ENCODE measurements at places on chromosomes 3 and 15.

DNA sequence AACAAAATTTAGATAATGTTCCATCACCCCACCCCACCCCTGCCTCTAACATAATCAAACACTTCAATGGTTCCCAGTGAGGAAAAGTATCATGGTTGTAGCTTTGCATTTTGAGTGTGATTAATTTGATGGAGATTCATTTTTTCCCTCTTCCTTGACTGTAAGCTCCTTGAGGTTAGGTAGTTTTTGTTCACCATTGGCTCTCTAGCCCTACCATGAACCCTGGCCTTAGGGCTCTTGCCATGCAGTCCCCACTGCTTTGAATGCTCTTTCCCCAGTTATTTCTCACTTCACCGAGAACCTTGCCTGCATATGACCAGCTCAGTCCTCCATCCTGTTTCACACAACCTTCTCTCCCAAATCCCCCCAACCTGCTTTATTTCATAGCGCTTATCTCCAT, 5.0 kb upstream of the MBNL1 start:
- DNase-seq, result no peak

DNA sequence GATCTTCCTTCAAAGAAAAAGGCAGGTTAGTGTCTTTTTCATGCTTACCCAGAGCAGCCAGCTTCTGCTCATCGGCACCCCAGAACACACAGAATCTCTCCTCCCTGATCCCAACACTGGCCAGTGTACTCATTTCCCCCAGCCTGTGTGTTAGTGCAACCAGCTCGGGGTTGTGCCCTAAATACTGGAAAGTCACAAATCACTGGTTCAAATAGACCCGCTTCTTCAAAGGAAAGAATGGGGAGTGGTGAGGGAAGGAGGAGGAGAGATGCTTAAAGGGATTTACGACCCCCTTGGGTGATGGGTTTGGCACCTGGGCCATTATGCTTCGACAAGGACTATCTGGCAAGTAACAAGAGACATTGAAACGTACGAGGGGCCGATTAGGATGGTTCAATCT, 114.0 kb downstream of the FOXB1 start:
- DNase-seq, result no peak

- no peak for DNase-seq
Measured at GRCh38 chr3:4990069-4990468, 10.8 kb downstream of the BHLHE40 start.

DNA sequence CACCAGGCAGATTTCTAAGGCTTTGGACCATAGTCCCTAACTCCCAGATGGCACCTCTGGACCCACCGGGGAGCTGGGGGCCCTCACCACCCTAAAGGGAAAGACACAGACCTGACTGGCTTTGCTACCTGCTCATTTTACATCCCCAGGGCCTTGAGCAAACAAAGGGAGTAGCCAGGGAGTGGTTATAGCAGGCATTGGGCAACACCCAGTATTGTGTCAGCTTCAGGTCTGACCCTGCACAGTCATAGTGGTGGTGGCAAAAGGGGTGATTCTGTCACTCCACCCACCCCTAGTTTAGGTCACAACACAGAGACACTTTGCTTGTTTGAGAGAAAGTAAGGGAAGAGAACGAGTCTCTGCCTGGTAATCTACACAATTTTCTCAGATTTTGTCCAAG, 352.5 kb downstream of the DIPK2A start:
- no peak for DNase-seq
